ENCODE measurements at places on chromosomes 1 and 21.

DNA sequence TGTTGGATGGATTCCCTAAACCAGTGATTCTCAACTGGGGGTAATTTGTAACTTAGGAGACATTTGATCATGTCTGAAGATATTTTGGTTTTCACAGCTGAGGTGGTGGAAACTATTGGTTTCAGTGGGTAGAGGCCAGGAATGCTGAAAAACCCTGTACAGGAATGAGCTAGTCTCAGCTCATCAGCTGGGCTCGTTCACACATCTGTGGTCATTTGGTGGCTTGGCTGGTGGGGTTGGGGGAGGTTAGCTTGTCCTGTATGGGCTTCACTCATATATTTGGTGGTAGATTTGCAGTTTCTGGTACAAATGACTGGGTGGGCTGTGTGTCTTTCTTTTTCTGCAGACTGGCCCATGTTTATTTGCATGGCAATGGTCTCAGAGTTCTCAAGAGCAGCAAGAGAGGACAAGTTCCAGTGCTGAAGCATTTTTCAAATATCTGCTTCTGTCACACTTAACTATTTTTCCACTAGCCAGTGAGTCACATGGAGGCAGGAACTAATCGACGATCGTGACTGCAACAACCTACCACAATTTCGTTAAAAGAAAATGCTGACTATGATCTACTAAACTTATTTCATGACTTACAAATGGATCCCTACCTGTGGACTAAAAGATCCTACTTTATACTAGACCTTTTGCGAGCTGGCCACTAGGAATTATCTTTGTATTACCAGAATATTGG is 321.7 kb upstream of the PLXNA2 start:
- DNase-seq = no peak

GRCh38 chr1:214120191-214120590 is 132.4 kb downstream of the PROX1 start:
- no peak for DNase-seq

DNA sequence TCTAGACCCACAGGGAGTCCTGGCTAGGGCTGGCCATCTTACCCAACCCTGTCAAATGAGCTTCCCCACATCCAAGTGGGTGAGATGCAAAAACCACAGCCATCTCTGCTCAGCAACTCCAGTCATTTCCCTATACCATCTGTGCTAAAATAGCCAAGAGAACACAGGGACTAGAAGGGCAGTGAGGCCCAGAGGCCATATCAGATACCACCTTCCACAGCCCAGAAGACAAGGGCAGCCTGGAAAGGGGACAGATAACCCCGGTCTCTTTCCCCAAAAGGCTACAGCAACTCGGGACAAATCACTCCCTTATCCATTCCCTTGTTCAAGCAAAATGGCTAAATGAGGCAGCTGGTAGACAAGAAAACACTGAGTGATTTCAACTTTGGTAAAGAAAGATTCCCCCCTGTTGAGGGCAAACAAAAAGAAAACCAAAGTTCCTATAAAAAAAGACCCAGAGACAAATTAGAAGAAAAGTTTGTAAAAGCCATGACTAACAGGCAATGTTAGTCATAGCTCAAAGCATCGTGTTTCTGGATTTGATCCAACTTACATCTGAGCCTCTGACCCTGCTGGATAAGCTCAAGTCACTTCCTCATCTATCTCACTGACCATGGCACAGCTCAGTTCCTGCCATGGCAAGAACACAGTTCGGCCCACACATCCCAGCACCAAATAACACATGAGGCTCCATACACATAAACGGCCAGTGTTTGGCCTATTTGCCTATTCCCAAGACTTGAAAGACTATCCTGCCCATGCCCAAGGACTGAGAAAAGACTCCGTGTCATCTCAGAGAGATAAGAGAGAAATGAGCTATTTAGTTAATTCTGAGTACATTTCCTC is 3.1 kb downstream of the LAMB3 start:
- no peak for DNase-seq

- no peak for DNase-seq
Measured at GRCh38 chr1:145804235-145805045, 19.5 kb downstream of the RNF115 start.

DNA sequence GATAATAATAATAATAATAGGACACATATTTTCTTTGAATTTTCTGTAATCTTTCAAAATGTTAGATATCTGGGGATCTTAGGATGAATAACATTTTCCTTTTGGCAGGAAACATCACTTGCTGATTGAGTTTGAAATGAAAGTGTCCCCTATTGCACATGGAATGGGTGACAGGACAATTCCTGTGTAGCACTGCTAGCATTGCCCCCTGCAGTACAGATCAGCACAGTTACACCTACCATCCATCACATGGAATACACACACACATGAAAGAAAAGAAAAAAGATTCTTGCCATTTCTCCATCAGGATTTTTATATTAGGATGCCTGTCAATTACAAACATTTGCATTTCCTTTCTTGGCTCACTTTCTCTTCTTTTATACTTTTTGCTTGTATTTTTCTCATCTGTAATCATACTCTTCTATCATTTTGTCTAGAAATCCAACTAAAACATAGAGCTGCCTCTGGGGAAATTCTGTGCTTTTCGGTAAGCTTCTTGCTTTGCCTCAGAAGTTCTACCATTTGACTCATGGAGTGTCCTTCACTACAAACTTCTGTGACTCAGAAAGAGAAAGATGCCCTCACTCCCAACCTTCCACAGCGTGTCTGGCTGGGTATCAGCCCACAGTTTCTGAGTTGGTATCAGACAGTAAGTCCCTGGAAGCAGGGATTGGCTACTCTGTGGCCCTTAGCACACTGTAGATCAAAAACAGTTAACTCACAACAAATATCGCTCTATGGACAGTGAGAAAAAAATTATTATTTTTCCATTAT is 641.2 kb downstream of the PTPRC start:
- DNase-seq = no peak

DNA sequence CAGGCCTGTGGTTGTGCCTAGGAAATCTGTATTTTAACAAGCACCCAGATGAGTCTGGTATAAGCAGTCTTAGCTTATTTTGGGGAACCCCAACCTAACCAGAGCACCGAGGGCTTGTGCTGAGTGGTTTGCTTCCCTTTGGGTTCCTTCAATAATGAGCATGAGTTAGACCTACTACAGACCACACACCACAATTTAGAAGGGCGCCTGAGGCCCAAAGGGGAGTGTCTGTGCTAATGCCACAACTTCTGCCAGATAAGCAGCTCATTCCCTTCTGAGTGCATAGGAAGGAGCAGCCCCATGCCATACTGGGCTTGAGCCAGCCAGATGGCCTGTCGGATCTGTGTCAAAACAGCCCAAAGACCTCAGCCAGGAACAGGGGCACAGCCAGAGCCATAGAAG is 15.4 kb upstream of the LSS start:
- no peak for DNase-seq

- no peak for DNase-seq
Measured at GRCh38 chr1:70895531-70895930, 152.1 kb downstream of the PTGER3 start.

- DNase-seq = no peak
Measured at GRCh38 chr1:183139281-183139942, 46.7 kb upstream of the LAMC2 start.

GRCh38 chr1:66317248-66317515 is 216.8 kb upstream of the SGIP1 start:
- DNase-seq = no peak

- no peak for DNase-seq
Measured at GRCh38 chr1:65486613-65487012, 66.1 kb downstream of the LEPR start.

DNA sequence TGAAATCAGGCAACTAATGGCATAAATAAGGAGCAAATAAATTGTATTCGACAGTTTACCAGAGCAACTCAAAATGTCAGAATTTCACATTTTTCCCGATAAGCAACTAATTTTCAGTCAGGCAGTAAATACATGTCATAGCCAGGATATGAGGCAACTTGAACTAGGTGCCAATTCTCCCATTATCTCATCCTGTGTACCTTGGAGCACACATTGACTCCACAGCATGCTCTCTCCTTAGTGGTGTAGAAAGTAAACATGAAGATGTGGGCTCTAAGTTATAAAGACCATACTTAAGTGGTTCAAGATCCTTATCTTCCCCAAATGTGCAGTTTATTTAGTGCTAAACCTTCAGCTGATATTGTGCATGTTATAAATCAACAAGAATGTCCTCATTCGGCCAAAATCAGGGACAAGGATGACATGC is 197.8 kb downstream of the VAV3 start:
- DNase-seq = no peak

GRCh38 chr1:78687914-78688313 is 38.3 kb downstream of the IFI44 start:
- no peak for DNase-seq

- DNase-seq = no peak
Measured at GRCh38 chr1:243842978-243843511, 7.0 kb downstream of the AKT3 start.

DNA sequence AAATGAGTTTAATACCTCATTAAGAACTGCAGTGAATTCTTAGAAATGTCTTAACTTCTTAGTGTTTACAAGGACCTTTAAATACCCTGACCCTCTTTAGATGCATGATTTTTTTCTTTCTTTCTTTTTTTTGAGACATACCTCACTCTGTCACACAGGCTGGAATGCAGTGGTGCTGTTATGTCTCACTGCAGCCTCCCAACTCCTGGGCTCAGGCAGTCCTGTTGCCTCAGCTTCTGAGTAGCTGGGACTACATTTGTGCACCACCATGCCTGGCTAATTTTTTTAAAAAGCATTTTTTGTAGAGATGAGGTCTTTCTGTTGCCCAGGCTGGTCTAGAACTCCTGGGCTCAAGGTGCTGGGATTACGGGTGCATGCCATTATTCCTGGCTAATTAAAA is 191.8 kb downstream of the RPS6KC1 start:
- no peak for DNase-seq

- DNase-seq = no peak
Measured at GRCh38 chr1:22536506-22536905, 26.8 kb upstream of the EPHA8 start.

- DNase-seq = no peak
Measured at GRCh38 chr21:27082431-27083010, 115.6 kb upstream of the ADAMTS5 start.

GRCh38 chr21:44517175-44517899 is 22.7 kb downstream of the KRTAP10-1 start:
- peak; percentile 7 for DNase-seq

DNA sequence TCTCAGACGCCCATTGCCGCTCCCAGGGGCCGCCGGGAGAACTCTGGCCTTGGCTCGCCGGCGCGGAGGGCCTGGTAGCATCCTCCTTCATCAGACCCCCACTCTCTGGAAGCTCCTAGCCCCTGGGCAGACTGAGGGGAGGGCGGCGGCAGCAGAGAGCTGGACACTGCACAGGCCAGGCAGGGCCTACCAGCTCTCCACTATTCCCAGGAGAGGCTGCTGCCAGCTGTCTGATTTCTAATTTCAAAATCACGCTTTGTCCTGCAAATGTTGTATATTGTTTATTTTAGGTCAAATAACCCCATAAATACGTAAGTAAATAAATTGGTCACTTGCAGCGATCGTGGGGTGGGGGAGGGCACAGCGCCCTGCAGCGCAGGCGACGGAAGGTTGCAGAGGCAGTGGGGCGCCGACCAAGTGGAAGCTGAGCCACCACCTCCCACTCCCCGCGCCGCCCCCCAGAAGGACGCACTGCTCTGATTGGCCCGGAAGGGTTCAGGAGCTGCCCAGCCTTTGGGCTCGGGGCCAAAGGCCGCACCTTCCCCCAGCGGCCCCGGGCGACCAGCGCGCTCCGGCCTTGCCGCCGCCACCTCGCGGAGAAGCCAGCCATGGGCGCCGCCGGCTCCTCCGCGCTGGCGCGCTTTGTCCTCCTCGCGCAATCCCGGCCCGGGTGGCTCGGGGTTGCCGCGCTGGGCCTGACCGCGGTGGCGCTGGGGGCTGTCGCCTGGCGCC is at the start of gene MTARC1:
MTARC1 (plus strand) TSS at position 577 of the 732 bp plus-strand sequence; CDS start at position 609, 32 bp downstream.
- DNase-seq = no peak

GRCh38 chr21:37410639-37411038 is 44.1 kb downstream of the DYRK1A start:
- no peak for DNase-seq

DNA sequence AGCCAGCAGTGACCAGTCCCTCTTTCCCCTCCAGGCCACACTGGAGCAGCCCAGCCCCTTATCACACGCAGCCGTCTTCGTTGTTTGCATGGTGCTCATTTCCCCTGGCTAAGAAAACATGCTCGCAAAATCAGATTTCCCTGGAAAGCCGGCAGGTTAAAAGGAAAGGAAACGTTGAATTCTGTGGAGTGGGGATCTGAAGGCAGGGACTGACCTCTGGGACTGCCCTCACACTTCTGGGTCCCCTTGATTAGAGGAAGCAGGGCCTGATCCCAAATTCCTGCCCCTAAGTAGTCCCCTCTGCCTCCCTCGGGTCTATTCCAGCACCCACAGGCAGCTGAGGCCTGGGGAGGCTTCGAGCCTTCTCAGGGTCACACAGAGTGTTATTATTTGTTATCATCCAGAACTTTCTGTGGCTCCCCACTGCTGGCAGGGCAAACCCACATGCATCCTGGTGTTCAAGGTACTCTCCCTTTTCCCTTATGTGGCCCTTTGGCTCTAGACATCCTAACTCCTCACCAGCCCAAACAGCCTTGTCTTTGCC is 125.2 kb upstream of the ZBTB40 start:
- no peak for DNase-seq

- DNase-seq = no peak
Measured at GRCh38 chr1:77282187-77282865, 507 bp downstream of the AK5 start.

GRCh38 chr1:200194477-200194876 is 167.0 kb downstream of the NR5A2 start:
- no peak for DNase-seq

DNA sequence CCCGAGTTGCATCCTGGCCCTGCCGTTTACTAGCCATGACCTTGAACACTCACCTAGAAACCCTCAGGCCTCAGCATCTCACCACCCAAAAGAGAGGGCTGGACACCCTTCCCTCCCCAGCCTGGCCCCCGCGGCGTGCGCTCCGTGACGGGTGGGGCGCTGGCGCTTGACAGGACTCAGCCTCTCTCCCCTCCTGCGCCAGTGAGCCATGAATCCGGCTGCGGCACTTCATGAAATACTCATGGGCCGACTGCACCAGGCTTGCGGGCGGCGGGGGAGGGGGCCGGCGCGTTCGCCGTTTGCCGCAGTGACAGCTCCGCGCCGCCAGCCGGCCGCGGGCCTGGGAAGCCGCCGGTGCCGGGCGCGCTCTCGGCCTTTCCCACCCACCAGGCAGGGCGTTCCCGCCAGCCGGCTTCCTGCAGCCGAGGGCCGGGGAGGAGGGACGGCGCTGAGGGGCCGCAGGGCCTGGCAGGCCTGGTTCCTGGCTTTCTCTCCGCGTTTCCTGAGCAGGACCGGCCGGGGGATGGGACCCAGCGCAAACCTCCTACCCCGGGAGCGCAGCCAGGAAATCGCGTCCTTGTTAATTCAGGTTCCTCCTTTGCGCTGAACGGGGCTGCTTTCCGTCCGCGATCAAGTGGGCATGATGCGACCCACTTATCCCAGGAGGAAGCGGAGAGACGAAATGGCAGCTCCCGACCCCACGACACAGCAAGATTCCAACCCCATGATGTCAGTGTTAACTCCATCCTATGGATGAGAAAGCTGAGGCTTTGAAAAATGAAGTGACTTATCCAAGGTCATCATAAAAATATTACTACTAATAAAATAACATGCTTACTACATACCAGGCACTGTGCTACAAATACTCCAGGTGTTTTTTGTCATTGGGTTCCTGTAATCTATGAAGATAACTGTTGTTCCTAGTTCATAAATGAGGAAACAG is 9.1 kb upstream of the LUZP1 start:
- no peak for DNase-seq

Measured in stimulated activated CD8-positive, alpha-beta memory T cell treated with anti-CD3 and anti-CD28 coated beads, Interleukin-7, amount 100 ng/mL, for 24 hours (primary cell).